ENCODE measurements at places on chromosomes 13 and 19. TPM values are rescaled to one million over a fixed set of nuclear protein-coding genes. Genes with fewer than 3 reads are reported as not detected.
A peak's percentile ranks its signal among the peaks of the same experiment; 100 is the strongest.

DNA sequence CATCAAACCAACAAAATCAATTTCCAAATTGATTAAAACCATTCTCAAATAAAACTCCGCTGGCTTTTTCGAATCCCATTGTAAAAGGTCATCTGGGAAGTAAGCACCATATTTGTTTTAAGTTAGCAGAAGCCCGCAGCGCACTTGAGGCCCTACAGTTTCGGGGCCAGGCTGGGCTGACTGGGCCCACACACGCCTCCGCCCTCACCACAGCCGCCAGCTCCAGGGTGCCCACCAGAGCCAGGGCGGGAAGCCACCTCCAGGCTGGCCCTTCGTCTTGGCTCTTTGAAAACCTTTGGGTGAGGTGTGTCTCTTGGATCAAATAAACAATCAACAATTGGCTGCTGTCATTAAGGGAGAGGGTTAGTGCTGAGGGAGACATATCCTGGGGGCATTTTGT lies 133.3 kb downstream of the SOX1 start:
- DNase-seq: no peak

GRCh38 chr19:31253526-31254179 lies 95.6 kb downstream of the TSHZ3 start:
- no peak for DNase-seq

DNA sequence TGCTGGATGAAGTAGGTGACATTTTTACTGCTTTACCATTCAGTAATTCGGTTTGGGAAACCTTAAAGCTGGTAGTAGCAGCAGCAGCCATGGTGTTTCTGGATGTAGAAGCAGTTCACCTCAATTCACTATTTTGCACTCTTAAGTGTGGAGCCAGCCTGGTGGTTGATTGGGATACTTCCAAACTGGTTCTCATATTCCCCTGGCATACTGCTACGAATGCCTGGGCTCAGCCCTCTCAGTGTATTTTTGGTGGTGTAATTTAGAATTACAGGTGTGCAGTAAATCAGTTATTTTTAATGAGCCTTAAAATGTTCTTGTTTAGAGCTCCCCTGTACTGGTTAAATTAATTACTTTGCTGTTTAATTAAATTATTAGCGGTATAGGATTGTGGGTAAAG lies 12.4 kb downstream of the HNRNPM start:
- no peak for DNase-seq

DNA sequence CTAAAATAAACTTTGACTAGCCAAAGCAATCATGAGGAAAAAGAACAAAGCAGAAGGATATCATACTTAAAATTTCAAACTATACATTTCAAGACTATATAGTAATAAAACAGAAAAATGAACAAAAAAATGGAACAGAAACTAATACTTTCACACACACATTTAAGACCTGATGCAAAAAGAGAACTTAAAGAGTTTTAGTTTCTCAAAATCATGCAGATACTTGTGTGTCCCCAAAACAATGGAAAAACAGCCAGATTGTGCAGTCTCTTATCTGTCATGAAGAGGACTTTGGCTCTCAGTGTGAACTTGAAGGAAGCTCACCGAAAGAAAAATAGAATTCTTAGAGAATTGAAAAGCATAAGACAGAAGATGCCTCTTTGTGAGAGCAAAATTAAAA lies 16.1 kb downstream of the ZNF506 start:
- no peak for DNase-seq

- no peak for DNase-seq
Measured at GRCh38 chr13:68850160-68850559, 1257.5 kb upstream of the ATXN8OS start.

- DNase-seq: no peak
Measured at GRCh38 chr19:53909471-53910169, 542 bp downstream of the CACNG7 start.

GRCh38 chr13:97255515-97256021 lies 33.4 kb downstream of the MBNL2 start:
- DNase-seq: no peak

DNA sequence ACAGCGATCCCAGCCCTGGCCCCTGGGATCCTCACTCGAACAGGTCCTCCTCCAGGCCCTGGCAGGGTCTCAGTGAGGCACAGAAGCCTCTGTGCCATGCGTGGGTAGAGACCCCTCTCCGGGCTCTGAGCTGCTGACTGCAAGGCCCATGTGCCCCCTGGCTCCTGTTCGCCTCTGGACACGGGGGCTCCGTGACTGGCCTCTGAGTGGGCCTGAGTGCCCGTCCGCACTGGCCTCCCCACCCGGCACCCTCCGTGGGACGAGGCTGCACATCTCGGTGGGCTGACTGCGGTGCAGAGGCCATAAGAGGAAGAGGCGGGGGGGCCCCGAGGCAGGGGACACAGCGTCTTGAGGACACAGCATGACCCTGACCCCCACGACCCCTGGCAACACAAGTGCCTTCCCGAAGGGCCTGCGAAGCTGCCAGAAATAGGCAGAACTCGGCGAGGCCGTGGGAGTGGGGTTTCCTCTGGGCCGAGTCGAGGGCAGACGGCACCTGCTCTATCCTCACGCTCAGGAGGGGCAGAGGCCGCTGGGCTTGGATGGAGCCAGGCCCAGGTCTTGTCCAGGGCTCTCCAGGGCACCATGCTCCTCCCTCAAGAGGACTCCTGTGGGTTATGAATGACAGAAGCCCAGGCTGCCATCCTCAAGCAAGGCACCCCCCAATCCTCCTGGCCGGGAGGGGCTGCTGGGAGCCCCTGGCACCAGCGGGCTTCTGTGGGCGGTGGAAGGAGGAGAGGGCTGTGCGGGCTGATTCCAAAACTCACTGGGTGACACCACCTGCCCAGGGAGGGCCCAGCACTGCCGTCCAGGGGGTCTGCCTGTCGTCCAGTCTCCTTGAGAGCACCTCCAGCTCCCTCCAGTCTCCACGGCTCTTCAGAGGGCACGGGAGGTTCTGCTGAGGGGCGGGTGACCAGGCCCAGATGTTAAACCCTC lies 52.6 kb downstream of the RASA3 start:
- DNase-seq: peak; percentile 76

DNA sequence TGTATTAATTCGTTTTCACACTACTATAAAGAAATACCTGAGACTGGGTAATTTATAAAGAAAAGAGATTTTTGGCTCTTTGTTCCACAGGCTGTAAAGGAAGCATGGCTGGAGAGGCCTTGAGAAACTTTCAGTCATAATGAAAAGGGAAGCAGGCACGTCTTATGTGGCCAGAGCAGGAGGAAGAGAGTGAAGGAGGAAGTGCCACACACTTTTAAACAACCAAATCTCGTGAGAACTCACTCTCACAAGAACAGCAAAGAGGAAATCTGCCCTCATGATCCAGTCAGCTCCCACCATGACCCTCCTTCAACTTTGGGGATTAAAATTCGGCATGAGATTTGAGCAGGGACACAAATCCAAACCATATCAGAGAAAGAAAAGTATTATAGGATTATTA lies 1255.9 kb upstream of the MIR17HG start:
- no peak for DNase-seq

DNA sequence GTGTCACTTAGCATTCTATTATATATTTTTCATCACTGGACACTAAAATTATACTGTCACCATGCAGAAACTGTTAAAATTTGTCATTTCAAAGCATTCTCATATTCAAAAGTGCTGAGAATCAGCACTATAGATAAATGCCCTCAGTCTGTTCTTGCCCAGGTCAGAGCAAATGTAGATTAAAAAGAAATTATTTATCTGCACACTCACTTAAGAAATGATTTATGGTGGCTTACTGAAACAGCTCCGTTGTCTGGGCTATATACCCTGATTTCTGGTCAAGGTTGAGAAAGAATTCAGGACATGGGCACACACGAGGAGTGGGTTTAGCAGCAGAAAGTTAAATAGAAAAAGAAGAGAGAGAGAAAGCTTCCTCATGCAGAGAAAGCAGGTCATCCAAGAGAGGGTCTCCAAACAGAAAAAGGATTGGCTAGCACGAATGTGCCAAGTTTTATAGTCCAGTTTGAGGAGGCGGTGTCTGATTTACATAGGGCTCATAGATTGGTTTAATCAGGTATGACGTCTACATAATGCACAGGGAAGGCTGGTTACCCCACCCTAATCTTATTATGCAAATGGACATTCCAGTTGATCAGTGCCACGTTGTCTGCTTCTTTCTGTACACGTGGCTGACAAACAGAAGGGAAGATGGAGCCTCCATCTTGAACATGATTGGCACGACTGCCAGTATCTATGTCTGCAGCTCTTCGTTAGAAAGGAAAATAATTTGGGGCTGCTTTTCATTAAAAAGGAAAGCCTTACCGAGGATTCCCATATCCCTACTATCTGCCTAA lies 47.3 kb upstream of the N4BP2L1 start:
- no peak for DNase-seq

DNA sequence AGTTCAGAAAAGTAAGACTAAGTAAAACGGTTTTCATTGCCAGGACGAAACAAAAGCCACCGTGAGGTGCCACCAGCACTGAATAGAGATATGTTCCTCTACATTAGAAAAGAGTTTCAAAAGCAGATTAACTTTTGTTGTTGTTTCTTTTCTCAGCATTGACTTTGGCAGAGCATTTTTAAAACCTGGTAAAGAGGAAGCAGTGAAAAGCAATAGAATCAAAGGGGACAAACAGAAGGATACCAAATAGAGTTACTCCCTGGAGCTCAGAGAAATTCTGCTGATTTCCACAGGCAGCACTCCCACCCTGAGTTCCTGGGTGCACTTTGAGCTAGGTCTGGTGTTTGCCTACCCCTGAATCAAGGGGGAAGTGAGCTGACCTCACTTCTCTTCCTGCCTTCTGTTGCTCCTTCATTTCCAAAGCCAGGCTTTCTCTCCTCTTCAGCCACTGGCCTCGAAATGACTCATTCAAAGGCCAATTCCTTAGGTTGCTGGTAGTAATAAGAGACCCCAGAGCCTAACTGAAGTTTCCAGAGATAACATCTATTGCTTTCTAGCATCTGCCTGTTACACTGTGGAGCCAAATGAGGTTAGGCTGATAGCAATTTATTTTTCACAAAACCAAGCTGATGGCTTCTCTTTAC lies 11.3 kb upstream of the ERICH6B start:
- DNase-seq: no peak

- DNase-seq: no peak
Measured at GRCh38 chr13:51000571-51001260, 91.1 kb downstream of the RNASEH2B start.

GRCh38 chr13:42906257-42906656 lies 85.8 kb downstream of the EPSTI1 start:
- DNase-seq: no peak

GRCh38 chr19:1136621-1137317 lies 33.0 kb downstream of the GPX4 start:
- DNase-seq: no peak

DNA sequence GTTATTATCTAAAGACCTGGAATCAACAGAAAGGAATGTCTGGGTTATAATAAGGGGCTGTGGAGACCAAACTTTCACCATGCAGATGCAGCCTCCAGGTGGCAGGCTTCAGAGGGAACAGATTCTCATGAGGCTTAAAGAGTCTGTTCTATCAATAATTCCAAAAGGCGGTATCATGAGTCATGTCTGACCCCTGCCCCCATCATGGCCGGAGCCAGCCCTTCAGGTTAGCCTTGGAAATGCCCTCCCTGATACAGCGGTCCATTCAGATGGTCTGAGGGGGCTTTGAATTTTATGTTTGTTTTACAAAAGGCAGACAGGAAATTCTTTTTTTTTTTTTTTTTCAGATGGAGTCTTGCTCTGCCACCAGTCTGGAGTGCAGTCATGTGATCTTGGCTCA lies 21.7 kb upstream of the LAMP1 start:
- DNase-seq: peak; percentile 84

GRCh38 chr19:4449639-4450028 lies 8.0 kb downstream of the UBXN6 start:
- DNase-seq: no peak

DNA sequence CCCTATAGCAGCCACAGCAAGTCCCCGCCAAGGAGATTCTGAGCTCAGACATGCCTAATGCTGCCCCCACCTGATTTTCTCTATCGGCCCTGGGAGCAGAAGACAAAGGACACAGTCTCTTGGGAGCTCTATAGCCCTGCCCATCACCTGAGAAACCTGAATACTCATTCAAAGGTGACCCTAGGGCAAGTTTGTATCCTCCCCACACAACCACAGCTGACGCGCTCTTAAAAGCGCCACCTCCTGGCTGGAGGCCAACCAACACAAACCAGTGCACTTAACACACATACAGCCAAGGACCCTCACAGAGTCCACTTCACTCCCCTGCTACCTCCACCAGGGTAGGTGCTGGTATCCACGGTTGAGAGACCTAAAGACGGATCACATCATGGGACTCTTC lies 8.8 kb upstream of the IGFL4 start:
- DNase-seq: no peak

DNA sequence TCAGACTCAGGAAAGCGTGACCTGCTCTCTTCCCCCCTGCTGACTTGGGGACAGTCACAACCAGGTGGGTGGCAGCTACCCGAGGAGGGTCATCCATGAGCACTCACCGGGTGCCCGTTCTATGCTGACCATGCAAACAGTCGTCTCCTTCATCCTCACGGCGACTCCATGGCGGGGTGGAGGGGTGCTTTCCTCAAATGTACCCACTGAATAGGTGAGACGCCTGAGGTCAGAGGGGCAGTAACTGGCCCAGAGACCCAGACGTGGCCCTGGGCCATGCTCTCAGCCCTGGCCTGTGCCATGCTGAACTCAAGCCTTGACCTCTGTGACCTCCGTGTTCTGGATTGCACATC lies 59.2 kb upstream of the TPM4 start:
- peak; percentile 79 for DNase-seq

- no peak for DNase-seq
Measured at GRCh38 chr13:99044764-99045163, 66.9 kb upstream of the DOCK9 start.

DNA sequence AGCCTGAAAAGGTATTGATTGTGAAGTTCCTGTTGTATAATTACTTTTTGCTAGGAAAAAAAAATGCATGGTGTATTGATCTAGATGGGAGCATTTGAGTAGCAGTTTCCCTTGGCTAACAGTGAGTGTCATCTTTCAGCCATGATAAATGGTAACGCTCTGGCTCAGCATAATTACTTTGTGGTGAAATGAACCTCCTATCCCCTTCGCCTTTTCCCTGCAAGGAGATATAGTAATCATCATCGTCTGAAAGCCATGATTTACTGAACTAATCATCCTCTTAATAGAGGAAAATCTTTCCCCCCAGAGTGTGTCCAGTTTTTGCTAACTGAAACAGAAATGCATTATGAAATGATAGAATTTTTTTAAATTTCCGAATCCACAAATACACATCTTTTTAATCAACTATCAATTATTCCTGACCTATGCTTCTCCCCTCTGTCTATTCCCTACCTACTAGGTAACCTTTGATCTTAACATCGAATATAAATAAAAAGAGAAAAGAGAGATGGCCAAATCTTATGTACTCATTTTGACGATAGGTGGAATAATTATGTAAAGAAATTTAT lies 88.7 kb downstream of the MAB21L1 start:
- no peak for DNase-seq

GRCh38 chr13:95862408-95862807 lies 185.5 kb downstream of the DNAJC3 start:
- no peak for DNase-seq

- DNase-seq: no peak
Measured at GRCh38 chr19:34274827-34275625, 20.7 kb downstream of the GARRE1 start.

Gene CEACAM19
- total RNA-seq: 4.1 TPM

Gene WDR87
- total RNA-seq: not detected

Gene IZUMO2
- total RNA-seq: not detected

Gene POGLUT2
- 6.2 TPM for total RNA-seq

Gene ZNF534
- total RNA-seq: not detected

Gene PSG7
- total RNA-seq: not detected

Gene PRSS57
- not detected for total RNA-seq

Gene RASIP1
- 19.2 TPM for total RNA-seq

Gene CGB3
- not detected for total RNA-seq

Gene GNG7
- 6.1 TPM for total RNA-seq

Data from posterior vena cava (tissue), 2 donors.